Pulmonary artery endothelial cell (primary cell): ENCODE measurements at places on chromosomes 7 and 10. TPM values are rescaled to one million over a fixed set of nuclear protein-coding genes. Genes with fewer than 3 reads are reported as not detected.

AZGP1 gene
- not detected in 2 replicates for total RNA-seq

INA gene
- total RNA-seq: 0.13 and 0.18 TPM in 2 replicates

DNA sequence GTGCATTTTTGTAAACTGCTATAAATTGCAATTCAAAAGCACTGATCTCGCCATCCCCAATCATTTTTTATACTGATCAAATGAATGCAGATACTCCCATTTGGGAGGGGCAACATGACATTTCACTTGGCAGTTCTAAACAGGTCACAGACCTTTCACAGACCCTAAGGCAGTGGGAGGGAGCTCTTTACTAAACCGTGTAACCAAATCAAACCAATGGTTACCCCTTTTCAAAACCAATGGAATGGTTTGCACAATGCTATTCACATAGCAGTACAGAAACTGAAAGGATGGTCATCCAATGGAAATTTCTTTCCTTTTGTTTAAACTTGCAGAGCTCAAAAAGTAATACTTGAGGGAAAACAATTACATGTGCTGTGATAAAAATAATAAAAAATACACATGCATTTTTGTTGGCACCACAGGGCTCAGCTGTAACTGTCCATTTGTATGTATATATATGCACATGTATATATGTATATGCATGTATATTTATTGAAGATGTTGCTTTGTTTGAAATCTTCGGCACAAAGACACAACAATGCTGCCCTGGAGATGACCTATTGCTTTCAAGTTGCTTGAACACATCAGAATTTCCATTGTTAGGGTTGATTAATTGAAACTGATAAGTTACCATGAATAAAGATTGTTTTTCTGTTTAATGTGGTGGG is 14.0 kb downstream of the PTF1A start:
- no peak for DNase-seq

ARPC1A gene
- 214 and 272 TPM in 2 replicates for total RNA-seq

HTRA1 gene
- total RNA-seq: 68.1 and 94.2 TPM in 2 replicates

- DNase-seq: no peak
These were observed 348.2 kb downstream of the PTPRN2 start for GRCh38 chr7:158239290-158239981.

CCDC146 gene
- total RNA-seq: 0.53 and 0.86 TPM in 2 replicates

SPDYE6 gene
- not detected in 2 replicates for total RNA-seq

- DNase-seq: peak; percentile 72
These were observed 286.4 kb upstream of the MEOX2 start for GRCh38 chr7:15972862-15973275.

EIF3A gene
- total RNA-seq: 121 and 169 TPM in 2 replicates

- DNase-seq: no peak
These were observed 175.3 kb downstream of the RAPGEF5 start for GRCh38 chr7:22181663-22182062.

GRCh38 chr10:123245264-123245663 is 91.1 kb downstream of the BUB3 start:
- DNase-seq: no peak
